Brain microvascular endothelial cell (primary cell): ENCODE measurements at places on chromosomes 7 and 10.

DNA sequence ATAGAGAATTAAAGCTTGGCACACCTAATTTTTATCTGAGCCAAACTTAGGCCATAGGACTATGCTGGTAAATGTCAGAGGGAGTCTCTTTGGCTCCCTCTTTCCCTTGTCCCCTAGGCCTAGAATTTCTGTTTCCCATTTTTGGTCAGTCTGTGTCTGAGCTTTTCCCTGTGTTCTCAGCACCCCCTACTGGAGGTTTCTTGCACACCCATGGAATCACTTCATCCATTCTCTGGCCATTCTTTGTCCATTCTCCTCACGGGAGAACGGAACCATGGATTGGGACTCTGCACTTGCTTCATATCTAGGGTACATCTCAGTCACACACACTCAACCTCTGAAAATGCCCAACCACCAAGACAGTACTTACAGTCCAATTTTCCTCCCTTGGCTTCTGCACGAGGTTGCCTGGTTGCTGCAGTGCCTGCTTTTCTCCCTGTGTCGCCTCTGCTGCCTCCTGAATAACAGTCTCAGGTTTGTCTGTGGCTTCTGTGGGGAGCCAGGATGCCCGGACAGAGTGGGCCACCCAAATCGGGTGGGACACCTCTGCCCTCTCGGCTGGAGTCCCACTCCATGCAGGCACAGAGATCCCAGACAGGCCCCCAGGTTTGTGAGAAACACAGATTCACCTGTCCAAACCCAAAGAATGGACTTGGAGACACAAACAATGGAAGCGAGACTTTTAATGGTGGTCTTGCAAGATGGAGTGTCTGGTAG lies 35.1 kb upstream of the DNAH11 start:
- peak; percentile 52 for DNase-seq

GRCh38 chr10:3836222-3836820 lies 51.3 kb upstream of the KLF6 start:
- no peak for DNase-seq

DNA sequence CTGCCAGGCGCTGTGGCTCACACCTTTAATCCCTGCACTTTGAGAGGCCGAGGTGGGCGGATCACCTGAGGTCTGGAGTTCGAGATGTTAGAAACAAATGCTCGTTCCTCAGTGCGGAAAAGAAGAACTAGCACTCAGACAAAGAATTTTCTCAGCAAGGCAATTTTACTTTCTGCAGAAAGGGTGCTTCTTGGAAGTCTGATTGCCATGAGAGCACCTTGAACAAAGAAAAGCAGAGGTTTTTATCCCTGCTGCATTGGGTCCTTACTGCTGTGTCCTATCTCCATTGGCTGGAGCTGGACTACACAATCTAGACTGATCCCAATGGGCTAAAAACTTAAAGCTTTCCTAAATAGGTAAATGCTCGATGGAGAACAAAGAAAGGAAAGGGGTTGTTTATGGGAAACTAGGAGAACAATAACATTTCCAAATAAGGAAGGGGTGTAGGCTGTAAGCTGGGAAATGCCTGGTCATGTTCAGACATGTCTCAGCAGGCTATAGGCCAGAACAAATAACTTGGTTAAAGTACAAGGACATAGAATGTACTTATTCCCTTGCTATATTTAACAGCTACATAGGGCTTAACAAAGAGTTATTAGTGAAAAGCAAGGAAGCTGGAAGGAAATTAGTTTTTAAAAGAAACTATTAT lies 26.1 kb upstream of the ACTR3B start:
- no peak for DNase-seq

DNA sequence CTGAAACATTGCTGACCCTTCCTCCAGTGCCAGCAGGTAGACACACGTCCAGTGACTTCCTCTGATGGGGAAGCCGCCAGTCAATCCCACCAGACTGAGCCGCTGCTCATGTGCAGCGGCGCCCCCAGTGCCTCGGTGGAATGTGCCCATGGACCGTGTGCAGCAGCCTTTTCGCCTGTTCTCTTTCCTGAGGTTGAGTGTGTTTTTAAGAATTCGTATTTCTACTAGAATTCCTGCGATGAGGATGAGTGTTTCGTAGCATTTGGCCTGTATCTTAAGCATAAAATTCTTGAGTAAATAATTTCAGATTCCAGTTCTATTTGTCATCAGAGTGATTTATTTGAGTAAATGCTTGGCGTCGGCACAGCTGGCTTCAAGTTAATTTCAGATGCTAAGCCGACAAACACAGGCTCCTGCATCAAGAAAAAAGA lies 35.4 kb downstream of the BNIP3 start:
- peak; percentile 76 for DNase-seq

- no peak for DNase-seq
Observed at GRCh38 chr7:2441430-2442058, 34.7 kb downstream of the GRIFIN start.

DNA sequence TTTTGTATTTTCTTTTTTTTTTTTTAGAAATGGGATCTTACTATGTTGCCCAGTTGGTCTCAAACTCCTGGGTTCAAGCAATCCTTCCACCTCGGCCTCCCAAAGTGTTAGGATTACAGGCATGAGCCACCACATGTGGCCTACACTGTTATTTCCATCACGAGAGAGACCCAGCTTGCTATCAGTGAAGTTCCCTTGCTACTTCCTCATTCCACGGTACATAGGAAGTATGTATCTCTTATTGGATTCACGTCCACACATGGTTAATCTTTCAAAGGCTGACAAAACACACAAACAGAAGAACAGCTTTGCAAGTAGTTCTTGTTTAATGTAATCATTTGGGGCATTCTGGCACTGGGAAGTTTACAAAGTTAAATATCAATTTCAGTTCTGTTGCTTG lies 50.9 kb downstream of the DCLRE1A start:
- no peak for DNase-seq

DNA sequence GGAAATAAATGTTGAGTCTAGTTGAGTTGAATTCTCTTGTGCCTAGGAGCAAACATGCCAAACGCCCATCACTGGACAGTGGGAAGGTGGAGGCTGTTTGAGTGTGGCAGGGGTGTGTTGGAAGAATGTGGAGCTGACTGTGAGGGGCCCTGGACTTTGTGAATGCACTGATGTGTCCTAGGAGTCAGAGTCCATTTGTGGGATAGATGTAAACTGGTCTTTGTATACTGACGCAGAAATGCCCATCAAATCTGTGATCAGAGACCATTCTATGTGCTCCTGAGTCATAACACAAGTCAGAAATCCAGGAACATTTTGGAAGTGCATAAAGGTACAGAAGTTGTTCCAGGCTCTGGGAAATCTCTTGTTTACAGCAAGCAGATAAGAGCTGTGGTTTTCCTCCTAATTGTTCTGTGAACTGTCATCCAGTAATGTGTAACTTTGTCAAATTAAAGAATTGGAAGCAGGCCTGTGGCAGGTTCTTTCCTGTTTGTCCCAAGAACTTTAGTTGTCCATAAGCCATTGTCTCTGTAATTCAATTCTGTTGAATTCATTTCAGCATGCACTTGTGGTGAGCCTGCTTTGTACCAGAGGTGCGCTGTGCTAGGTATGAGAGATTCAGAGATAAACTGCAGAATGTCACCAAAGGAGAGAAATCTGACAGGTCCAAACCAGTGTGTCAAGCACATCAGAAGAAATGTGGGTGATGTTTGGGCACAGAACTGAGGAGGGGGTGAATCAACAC lies 7.6 kb downstream of the PRXL2A start:
- DNase-seq: no peak

DNA sequence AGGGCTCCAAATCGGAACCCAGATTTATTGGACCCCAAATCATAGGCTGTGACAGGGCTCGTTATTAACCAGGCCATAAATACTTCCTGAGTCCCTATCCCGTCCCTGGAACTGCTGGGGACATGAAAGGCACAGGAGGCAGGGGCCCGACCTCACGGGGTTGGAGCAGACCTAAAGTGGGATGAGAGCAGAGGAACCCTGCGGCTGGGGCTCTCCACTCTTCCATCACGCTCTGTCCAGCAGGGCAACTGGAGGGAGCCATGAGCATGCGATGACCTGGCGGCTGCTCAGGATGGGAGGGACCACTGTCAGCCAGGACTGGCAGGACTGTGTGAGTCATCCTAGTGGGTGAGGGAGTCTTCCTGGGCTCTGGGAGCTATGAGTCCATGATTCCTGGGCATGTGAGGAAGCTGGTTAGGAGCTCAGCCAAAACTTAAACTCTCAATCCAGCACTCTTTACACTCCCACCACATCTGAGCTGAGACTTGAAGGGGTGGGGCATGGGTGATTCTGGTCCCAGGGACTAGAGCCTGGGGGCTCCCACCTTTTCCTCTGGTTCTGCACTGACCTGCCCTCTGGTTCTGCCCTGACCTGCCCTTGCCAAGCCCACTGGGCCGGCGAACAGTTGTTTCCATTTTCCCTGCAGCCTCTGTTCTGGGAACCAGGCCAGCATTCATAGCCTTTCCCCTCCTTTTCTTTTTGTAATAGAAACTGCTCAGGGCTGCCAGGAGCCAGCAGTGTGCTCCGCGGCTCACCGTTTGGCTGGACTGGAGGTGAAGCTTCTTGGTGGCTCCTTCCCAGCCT lies 47.1 kb downstream of the SYPL1 start:
- peak; percentile 68 for DNase-seq

DNA sequence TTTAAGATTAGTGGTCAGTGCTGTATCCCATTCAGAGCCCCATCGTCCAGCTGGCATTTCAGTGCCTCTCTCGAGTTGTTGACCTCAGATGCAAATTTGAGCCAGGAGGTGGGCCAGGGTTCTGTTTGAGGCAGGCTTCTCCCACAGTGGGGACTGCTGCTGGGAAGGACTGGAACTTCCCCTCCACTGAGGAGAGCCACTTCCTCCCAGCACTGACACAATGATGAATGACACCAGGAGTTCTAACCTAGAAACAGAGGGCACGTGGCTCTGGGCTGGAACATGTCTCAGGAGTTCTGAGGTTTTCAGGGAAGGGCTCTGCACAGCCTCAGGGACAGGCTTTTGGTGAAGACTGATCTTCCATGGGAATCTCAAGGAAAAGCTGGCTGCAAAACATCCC lies 18.3 kb upstream of the BTBD16 start:
- DNase-seq: no peak

GRCh38 chr10:70762441-70763175 lies 22.6 kb downstream of the TBATA start:
- no peak for DNase-seq

DNA sequence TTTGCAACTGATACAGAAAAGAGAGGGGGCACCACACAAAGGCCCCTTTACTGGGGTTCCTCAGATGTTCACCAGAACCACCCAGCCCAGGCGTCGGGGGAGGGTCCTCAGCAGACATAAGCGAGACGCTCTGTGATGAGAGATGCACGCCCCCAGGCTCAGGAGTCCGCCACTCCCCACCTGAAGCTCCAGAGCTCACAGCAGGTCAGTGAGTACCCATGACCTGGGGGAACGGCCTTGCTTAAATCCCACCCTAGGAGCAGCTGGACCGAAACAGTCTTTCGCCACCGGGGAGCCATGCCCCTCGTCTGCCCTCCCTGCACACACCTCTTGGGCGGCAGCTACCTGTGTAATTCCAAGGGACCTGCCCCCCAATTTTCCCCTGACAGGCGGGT lies 2.8 kb downstream of the CRYGN start:
- no peak for DNase-seq

GRCh38 chr7:153886506-153887441 lies 165.4 kb upstream of the DPP6 start:
- DNase-seq: no peak

DNA sequence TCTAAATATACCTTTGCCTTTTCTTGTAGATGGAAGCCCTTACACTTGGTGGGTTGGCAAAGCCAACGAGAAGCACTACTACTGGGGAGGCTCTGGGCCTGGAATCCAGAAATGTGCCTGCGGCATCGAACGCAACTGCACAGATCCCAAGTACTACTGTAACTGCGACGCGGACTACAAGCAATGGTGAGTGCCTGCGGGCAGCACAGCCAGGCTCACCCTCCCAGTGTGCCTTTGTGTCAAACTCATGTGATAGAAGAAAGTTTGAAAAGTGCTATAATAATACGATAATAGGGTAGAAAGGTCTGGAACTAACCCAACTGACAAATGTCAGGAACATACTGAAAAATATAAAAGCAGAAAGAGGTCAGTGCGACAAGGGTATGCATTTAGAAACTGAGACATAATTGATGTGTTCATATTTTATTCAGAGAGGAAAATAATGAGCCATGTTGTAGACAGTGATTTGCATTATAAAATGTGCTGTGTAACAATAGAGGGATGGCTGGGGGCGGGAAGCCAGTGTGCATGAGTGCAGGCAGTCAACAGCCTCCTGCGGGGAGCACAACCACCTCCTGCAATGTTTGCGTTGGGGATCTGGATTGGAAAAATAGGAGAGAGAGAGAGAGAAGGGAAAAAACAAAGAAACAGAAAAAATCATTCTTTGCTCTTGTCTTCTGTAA lies 686.9 kb upstream of the C7orf33 start:
- no peak for DNase-seq

DNA sequence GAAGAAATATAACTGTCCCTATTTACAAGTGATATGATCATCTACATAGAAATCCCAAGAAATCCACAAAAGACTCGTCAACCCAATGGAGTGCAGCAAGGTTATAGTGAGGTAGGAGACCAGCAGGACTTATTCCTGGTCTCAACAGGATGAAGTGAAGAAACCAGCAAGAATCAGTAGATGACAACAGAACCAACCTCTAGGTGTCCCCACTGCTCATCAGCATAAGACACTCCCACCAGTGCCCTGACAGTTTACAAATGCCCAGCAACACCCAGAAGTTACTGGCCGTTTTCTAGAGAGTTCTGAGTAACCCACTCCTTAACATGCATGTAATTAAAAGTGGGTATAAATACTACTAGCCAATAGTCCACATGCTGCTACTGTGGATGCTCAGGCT lies 470.5 kb upstream of the LRRTM3 start:
- peak; percentile 1 for DNase-seq

GRCh38 chr7:4700577-4701235 lies 18.6 kb downstream of the FOXK1 start:
- DNase-seq: peak; percentile 98

DNA sequence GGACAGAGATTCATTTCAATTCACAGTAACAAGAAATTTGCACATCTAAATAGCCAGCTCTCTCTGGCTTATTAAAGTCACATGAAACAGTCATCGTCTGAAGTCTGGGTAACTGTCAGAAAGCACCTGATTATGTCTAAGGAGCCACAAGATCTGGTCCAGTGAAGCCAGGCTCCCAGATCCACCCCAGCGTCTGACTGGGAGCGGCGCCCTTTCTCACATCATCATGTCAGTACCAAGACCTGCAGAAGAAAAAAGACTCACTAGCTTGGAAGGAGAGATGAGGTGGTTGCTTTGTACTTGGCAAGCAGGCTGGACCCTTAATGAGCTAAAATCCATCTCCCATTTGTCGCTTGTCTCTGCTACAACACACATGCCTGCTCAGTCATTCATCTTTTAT lies 58.4 kb downstream of the VOPP1 start:
- no peak for DNase-seq

DNA sequence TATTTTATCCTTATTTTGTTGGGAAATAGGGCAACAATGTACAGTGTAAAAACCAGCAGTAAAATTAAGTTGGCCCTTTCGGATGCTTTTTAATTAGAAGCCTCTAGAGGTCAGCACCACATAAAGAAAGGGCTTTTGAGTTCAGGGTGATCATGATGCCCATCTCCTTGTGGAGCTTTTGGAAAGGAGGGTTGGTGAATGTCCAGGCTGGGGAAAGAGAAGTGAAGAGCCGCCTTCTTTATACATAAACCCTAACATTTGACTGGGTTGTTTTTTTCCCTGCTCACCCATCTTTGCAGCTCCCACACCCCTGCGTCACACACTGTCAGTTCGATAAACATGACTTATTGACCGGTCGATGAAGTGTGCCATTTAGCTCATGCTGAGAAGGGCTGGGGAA lies 29.8 kb downstream of the MTURN start:
- DNase-seq: peak; percentile 48

GRCh38 chr10:116096526-116096925 lies 176.5 kb downstream of the GFRA1 start:
- no peak for DNase-seq
